ENCODE measurements at places on chromosomes 7 and 10.
A peak's percentile ranks its signal among the peaks of the same experiment; 100 is the strongest.

- DNase-seq = no peak
Measured at GRCh38 chr10:63711361-63711760, 190.2 kb downstream of the REEP3 start.

DNA sequence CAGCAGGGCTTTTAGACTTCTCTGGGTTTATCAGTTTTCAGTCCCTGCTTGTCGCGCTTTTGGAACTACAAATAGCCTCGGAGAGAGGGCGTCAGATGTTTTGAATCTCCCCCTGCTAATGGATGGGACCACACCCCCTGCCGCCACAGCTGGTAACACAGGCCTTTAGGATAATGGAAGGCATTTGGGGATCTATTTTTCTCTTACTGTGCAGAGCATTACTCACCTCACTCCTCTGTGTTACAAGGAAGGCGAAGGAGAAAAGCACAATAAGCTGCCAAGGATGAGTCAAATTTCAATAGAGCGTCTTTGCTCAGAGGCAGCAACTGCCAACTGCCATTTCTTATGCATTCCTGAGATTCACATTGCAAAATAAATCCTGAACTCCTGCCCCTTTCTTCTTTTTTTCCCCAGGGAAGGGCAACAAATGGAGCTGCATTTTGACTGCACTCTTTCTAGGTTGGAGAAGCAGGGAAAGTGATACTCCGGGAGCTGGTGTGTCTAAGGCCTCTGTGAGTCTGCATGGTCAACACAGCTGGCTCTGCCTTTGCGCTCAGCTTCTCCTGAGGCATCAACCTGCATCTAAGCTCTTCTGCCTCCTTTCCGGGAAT is 31.5 kb upstream of the SMNDC1 start:
- no peak for DNase-seq

DNA sequence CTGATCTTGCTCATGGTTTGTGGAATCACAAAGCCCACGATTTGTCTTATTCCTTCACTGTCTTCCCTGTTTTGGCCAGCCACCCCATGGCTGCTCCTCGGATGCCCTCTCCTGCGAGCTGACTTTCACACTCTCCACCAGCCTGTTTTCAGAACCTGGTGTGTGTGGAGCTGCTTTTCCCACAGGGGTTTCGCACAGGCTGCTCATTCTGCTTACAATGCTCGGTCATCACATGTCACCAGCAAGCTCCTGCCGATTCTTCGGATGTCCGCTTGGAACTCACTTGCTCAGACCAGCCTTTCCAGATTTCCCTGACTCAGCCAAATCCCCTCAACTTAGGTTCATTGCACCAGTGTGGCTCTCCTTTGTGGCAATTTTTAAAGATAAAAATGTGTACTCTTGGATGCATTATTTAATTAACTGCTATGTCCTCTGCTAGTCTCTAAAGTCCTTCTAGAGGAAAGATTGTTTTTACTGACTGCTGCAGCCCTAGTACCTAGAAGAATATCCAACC is 1018.6 kb upstream of the LRRTM3 start:
- DNase-seq = no peak

DNA sequence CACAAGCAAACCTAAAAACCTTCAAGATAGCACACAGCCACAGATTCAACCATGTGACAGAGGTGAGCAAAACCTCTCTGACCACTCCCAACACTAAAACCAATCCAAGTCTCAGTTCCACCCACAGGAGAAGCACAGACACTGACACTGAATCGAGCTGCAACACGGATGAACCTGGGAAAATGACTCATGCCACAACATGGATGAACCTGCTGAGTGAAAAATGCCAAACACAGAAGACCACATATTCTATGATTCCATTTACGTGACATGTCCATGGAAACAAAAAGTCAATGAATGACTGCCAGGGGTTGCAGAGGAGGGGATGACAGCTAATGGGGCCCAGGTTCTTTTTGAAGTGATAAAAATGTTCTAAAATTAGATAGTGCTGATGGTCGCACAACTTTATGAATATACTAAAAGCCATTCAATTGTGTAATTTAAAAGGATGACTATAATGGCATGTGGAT is 22.0 kb downstream of the CYTH3 start:
- no peak for DNase-seq

GRCh38 chr10:102463983-102464382 is 12.6 kb upstream of the C10orf95 start:
- no peak for DNase-seq

DNA sequence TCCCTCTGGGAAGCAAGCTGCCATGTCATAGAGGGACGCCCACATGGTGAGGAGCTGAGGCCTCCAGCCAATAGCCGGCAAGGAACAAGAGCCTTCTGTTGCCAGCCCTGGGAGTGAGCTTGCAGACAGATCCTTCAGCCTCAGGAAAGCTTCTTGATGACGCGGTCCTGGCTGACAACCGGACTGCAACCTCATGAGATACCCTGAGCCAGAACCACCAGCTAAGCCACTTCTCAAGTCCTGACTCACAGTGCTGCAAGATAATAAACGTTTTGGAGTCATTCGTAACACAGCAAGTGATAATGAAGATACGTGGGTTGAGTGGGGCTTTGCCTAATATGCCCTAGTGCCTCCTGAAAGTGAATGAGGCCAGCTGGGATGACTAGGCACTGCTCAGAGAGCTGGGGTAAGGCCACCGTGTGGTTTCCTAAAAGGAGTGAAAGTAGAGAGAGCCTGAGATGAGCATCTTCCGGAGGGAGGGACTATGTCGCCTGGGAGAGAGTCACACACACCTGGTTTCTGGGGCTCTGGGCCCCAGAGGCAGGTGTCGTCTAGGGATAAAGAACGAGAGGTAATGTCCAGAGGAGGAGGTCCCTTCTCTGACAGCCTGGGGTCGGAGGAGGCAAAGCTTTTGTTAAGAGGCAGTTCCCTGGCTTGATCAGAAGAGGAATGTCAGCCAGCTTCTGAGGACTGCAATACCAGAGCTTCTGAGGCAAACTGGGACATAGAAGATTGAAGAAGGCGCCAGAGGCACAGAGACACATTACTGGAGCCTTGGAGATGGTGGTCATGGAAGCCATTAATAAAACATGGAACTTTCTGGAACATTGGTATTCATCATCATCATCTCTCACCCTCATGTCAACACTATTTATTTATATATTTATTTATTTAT is 53.6 kb downstream of the PYROXD2 start:
- DNase-seq = peak; percentile 10

- DNase-seq = no peak
Measured at GRCh38 chr10:22491931-22492615, 146.8 kb downstream of the SPAG6 start.

- DNase-seq = no peak
Measured at GRCh38 chr10:129875993-129876726, 87.9 kb downstream of the EBF3 start.

DNA sequence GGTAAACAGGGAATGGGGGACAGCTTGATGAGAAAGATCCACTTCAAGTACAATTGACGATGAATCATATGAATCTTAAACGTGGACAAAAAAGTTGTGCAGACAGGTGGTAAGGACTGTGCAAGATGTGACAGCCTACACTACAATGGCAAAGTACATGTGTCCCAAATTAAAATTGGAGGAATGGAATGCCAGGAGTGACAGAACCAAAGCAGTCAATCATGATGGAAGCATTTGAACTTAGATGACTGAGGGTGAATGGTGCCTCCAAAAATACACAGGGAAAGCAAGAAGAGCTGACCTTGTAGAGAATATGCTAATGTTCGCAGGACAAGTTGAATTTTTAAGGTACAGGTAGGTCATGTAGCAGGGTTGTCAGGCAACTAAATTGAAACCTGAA is 150.3 kb upstream of the WNT16 start:
- no peak for DNase-seq

DNA sequence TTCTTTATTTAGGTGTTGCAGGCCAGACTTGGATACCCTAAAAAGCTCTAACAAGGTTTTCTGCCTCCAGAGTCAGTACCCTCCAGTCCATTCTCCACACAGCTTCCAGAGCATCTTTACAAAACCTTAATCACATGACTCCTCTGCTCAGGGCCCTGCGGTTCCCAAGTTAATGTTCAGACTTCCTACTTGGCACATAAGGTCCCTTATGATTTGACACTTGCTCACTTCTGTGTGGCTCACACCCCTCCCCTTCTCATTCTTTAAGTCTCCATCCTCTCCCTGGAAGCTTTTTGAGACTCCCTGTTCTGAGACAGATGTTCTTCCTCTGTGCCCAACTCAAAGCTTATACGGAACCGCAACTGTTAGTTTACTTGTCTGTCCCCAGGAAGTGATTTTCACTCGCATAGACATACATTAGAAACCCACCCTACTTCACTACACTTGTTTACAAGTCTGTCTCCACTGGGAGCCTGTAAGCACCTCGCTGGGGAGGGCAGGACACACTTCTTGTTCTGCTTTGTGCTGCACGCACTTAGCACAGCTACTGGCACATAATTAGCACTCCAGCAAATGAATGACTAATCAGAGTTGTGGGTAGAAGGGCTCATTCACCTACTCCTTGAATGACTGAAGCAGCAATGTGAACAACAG is 154.3 kb upstream of the LAMB4 start:
- no peak for DNase-seq
